Cortex of kidney (tissue), 1 donor: ENCODE measurements at places on chromosomes 2 and 18.

DNA sequence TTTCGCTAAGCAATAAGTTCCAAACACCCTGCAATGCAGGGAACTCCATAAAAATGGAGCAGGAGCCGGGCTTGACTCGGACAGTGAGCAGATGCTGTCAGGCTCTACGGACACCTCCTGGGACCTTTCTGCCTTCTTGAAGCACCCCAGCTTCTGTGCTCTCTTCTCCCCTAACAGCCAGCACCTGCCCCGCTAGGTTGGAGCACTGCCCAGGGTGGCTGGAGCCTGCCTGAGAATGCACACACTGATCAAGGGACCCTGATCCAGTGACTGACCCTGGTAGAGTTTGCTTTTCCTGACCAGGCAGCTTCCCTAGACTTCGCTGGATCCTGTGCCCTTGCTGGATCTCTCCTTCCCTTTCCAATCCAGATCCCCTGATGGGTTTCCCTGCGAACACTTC lies 40.9 kb downstream of the CD226 start:
- no peak for DNase-seq

DNA sequence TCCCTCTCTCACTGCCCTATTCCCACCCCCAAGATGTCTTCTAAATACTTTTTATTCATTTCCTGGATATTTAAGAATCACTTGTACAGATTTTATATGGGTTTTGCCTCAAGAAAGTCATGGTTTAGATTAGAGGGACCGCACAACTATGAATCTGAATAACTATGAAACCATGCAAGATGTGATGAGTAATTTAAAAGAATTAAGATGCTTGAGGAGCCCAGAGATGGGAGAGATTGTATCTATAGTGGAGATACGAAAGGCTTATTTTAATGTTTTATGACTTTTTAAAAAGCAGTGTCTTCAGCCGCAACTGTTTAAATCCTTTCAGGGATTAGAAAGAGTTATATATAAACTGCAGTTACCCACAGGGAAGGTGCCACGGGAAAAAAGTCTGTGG lies 324.1 kb downstream of the LPIN1 start:
- DNase-seq: no peak

GRCh38 chr2:169479257-169480078 lies at the start of gene BBS5:
BBS5 (plus strand) TSS chr2:169479494; CDS start chr2:169479554, 60 bp downstream.
- no peak for DNase-seq

DNA sequence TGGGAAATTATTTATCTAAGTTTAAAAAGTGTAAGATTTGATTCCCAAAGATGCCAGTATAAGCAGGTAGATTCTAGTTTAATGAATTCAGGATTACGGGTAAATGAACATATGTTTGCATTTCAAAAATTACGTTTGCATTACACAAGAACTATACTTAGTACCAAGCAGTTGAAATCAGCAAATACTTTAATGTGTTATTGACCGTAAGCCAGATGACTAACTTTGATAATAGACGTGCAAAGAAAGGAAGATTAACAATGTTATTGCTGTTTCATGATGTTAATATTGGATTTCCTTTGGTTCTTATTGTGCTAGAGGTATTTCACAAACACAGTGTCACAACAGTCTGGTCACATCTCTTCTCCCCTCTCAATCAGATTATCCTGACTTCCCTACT lies 294.7 kb downstream of the TDRD15 start:
- no peak for DNase-seq

GRCh38 chr2:173942861-173943523 lies 22.2 kb downstream of the SP3 start:
- no peak for DNase-seq

- no peak for DNase-seq
Observed at GRCh38 chr2:105254531-105255210, 13.1 kb downstream of the GPR45 start.

GRCh38 chr2:182031956-182032355 lies 46.3 kb downstream of the PPP1R1C start:
- DNase-seq: no peak

- no peak for DNase-seq
Observed at GRCh38 chr18:12779043-12779442, 76.2 kb downstream of the PSMG2 start.

- no peak for DNase-seq
Observed at GRCh38 chr2:198917926-198918720, 539.6 kb downstream of the SATB2 start.

DNA sequence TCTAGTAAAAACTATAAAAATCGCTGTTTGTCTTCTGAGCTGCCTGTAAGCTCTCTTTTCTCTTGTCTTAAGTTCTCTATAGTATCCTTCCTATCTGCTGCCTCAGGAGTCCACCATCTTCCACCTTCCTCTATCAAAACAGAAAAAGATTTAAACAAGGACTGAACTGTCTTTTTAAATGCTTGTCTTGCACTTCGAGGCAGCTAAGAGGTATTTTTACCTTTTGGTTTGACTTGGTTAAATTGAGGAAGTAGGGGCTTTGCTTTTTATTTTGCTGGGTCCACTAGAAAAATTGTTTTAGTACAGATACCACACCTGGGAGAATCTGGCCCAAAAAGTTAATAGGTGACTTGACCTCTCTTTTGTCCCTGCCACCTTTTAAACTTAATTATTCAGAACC lies 12.2 kb downstream of the SESTD1 start:
- DNase-seq: no peak

GRCh38 chr2:232276733-232277313 lies 101.7 kb upstream of the ALPP start:
- no peak for DNase-seq

- no peak for DNase-seq
Observed at GRCh38 chr2:187971893-187972292, 319.8 kb upstream of the GULP1 start.

GRCh38 chr2:231714639-231715498 lies 6.5 kb downstream of the PTMA start:
- DNase-seq: no peak

DNA sequence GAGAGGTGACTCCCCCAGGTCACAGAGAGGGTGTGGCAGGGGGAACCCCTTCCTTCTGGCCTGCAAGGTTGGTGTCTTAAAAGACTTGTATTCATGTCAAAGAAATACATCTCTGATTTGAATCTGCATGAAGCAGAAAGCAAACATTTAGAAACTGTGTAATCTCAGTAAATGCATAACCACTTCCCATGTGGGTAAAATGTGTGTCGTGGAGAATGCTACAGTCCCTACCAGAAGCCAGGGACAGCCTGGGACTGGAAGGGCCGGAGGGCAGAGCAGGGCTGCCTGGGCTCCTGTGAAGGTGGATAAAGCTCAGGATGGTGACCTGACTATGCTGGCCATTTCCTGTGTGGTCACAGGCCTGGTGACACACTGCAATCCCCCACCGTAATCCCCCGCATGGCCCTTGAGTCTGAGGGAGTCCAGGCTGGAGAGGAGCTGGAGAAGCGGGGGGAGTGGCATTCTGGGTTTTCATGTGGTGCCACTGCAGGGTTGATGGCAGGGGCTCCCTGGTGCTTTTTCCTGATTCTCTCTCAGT lies 102.2 kb downstream of the LRRC30 start:
- DNase-seq: no peak

- no peak for DNase-seq
Observed at GRCh38 chr2:218983263-218983933, 1.6 kb downstream of the FEV start.

DNA sequence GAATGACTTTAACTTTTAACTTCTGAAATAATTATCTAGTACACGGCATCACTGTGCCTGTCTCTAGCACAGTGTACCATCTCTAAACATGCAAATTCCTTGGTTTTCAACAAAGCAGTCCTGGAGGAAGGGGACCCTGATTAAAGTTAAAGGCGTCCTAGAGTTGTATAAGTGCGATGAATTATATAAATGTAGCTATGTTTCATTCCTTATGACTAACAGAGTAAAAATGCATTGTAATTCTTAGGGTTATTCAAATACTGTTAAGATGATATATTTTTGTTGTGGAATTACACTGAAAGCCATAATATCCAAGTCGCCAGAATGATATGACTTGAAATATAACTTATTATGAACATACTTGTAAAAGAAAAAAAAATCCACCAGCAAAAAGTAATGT lies 544.9 kb upstream of the LINC00305 start:
- no peak for DNase-seq

GRCh38 chr2:172021955-172022354 lies 22.2 kb downstream of the METAP1D start:
- DNase-seq: no peak
